ENCODE measurements at places on chromosomes 2 and 18.

DNA sequence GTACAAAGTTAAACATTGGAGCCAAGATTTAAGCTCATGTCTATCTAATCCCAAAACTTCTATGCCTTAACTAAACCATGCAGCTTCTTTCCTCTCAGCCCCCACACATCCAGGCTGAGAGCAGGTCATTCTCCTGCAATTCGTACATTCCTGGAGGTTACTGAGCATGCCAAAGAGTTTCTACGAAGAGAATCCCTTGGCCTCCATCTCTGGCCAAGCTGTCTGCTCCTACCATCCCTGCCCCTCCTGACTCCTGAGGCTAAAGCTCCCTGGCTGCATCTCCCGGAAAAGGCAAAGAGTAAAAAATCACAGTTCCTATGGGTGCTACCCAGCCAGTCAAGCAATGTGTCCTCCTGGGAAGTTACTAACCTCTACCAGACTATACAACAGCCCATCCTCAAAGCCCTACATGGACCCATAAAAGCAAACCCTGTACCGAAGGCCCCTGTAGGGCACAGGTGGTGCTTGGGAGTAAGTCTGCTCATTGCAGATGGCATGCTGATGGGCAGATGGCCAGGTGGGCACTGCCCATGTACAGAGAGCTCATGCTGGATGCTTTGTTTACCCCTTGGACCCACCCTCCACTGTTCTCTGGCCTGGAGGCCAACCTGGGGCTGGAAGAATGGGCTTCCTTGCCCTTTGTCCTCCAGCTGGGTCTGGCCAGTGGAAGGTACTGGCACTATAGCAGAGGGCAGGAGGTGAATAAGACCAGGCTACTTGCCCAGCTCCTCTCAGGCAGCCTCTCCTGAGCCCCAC, 99.5 kb downstream of the TTC32 start:
- DNase-seq: no peak

DNA sequence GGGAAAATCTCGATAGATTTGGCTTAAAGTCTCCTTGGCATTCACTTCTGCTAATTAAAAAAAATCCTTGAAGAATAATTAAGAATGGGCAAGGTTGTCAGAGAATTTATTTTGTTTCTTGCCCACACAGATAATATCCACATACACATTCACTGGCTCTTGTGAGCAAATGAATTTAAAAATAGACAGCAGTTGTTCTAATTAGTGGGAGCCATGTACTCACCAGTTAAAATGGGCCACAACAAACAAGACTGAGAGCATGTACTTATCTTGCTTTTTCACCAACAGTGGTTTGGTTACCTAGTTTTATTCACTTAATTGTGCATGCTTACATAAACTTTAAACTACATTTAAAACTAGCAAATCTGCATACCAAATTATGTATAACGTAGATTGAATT, 53.5 kb downstream of the TMEM182 start:
- DNase-seq: no peak

DNA sequence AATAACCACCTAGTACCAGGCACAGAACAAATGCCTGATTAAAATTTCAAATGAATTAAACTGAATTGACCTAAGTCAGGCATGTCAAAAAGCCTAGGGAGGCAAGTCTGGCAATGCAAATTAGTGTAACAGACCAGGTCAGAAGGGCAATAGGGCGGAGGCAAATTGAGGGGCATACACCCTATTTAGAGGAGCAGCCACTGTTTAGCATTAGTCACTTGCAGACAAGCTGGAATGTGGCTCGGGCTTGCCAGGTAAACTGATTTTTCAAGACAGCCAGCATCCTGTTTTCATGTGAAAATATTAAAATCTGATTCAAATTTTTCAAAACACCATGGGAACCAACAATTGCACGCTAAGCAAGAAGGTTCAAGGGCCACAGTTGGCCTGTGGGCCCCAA, 160.3 kb downstream of the EN1 start:
- no peak for DNase-seq

DNA sequence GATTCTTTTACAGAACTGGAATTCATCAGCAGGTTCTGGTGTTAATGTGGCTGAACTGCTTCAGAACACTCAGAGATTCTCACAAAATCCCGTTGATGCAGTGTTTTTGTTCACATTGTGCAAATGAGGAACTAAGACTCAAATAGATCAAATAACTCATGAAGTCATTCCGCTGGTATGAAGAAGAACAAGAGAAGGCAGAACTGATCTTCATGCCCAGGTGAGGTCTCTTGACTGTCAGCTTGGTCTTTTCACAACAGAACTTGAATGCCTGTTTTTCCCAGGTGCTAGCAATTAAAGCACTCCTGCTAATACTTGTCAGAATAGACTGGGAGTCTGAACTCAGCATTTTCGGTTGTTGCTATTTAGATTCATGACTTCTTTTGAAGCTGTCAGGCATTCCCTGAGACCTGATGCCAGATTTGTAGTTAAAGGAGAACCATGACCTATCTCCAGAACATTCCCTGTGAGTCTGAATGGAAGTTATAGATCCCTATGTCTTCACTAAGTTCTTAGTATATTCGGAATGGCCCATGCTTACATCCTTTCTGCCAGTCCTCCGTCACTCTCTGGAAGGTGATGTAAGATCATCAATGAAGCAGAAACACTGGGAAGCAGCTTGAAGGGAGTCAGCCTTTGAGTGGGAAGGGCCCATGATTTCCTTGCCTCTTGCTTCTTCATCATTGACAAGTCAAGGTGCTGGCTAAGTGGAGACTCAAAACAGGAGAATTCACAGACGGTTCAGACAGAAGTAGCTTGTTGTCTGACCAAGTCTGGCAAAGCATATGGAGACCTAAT, 155.7 kb downstream of the MTCL1 start:
- DNase-seq: no peak

All from upper lobe of left lung (tissue), 6 donors.